Stimulated activated CD4-positive, alpha-beta T cell treated with anti-CD3 and anti-CD28 coated beads, TNF-alpha, amount 100 ng/mL, for 48 hours (primary cell): ENCODE measurements at places on chromosomes 2 and 18.

DNA sequence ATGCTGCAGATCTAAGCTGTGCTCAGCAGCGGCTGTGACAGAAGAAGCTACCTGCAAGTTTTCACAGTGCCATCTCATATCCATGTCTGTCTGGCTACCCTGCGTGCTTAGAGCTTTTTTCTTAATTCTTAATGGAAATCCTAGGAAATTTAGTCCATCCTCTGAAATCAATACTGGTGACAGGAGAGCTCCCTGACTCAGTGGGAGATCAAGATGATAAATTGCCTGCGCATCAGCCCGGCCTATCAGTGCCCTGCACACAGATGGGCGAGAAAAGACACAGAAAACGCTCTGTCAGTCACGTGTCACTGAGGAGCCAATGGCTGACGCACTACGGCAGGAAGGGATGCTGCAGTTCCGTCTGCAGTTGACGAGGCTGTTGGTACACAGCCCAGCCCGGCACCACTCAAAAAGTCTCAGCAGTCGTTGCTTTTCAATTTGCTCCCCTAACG lies 819.6 kb upstream of the FSHR start:
- DNase-seq, result peak; percentile 24

GRCh38 chr18:21194871-21195771 lies 46.9 kb upstream of the GREB1L start:
- DNase-seq, result no peak

DNA sequence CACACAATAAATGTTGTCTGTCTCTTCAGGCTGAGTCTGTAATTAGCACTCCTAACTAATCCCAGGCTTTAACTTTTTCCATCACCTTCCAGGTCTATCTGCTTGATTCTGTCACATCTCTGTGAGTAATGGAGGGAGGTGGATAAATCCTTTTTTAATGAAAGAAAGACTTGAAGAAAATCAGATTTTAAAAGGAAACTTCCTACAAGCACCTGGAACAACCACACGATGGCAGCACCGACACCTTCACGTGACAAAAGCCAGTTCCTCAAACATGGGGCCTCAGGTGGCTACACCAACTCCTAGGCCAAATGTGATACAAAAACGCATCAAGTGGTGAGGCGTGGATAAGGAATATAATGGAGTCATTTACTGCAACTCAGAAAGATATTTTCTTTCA lies 41.8 kb downstream of the TGFBRAP1 start:
- peak; percentile 18 for DNase-seq

- no peak for DNase-seq
Observed at GRCh38 chr2:190435031-190435670, 27.0 kb downstream of the MFSD6 start.

DNA sequence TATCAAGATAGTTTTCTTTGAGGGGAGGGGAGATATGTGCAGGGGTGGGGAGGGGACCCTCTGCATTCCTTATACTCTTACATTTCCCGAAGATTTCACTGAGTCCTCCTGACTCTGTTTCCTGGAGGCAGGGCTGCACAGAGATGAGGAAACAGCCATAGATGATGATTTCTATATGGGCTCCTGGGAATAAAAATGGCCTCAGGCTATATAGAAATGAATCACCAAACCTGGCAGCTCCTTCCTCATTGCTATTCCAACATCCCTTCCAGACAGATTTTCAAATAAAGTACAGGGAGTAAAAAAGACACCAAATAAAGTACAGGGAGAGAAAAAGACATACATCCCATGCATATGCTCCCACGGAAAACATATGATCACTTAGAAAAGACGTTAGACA lies 474.8 kb upstream of the RAB6C start:
- DNase-seq, result no peak

- peak; percentile 9 for DNase-seq
Observed at GRCh38 chr2:121356058-121356640, 71.1 kb upstream of the TFCP2L1 start.

DNA sequence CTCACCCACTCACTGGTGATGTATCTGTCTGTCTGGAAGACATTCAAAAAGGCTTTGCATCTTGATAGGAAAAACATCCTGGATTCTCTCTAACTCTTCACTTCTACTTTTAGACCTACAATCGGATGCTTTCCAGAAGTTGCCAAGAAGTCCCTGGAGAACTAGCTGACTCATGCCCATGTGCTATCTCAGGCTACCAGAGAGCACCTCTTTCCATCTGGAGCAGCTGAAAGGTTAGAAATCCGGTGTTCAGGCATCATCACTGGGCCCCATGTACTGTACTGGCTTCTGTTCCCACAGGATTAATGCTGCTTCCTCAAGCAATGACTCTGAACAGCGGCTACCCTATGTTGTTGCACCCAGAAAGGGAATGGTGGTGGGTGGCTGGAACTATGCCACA lies 259.0 kb downstream of the NBAS start:
- no peak for DNase-seq

DNA sequence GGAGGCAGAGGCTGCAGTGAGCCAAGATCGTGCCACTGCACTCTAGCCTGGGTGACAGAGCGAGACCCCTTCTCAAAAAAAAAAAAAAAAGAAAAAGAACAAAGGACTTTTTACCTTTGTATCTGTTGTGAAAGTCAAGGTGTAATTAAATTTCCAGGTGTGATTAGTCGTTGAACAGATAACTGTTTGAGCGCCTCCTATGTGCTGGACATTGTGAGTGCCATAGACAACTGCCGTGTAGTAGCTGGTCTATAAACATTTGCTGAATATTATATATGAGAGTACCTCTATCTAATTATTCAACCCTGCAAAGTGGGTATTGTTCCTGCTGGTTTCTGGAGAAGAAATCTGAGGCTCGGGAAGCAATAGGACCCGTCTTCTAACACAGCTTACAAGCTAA lies 71.8 kb downstream of the ASAP2 start:
- DNase-seq, result no peak

GRCh38 chr2:240864475-240864874 lies 4.1 kb upstream of the AGXT start:
- no peak for DNase-seq

- DNase-seq, result no peak
Observed at GRCh38 chr18:62026586-62026985, 133.8 kb upstream of the RNF152 start.

DNA sequence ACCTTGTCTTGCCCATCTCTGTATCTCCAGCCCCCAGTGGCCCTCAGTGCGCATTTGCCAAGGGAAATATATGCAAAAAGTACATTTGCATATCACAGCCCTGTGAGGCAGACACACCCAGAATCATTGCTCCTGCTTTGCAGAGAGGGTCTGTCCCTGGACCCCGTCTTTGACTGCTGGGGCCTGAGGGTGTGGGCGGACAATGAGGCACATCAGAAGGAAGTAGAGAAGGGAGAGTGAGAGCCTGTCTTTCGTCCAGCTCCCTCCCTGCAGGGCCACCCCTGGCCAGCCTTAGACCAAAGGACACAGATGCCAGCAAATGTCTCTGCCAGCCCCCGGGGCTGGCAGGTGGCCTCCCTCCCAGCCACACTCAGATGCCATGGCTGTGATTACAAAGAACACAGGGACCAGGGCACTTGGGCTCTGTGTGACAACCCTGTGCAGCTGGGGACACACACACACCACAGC lies 516.2 kb upstream of the MYT1L start:
- DNase-seq, result no peak

DNA sequence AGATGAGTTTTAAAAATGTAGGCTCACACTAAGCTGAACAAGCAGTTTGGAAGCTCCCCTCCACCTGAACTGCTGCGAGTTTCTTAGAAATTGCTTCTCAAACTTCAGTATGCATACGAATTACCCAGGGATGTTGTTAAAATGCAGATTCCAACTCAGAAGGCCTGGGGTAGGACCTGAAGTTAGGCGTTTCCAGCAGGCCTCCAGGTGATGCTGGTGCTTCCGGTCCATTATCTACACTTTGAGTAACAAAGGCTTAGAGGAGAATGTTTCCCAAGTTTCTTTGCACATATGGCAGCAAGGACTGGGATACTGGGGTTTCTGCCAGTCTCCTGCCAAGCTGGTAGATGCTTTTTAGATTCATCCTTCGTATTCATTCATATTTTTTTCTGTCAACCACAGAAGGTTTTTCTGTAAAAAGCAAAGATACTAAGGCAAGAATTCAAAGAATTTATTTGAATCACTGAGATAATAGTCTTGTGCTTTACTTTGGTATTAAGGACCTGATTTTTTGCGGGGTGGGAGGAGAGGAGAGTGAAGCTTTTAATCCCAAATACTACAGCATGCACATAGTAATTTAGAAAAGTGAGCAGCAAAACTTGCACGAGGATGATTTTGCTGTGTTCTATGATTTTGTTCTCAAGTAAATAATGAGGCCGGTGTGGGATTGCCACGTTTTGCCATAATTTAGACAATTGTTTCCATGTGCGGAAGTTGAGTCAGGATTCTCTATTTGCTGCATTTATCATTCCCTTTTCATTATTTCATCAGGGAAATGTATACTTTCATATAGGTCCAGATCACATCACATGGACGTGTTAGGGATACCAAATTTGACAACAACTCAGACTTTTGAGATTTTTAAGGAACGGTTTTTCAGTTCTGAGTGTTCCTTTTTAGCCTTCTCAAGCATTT lies 137.6 kb upstream of the SPATS2L start:
- DNase-seq, result no peak

GRCh38 chr2:120439637-120440384 lies 93.9 kb downstream of the INHBB start:
- DNase-seq, result no peak

GRCh38 chr2:14867853-14868252 lies 235.3 kb downstream of the LRATD1 start:
- no peak for DNase-seq

DNA sequence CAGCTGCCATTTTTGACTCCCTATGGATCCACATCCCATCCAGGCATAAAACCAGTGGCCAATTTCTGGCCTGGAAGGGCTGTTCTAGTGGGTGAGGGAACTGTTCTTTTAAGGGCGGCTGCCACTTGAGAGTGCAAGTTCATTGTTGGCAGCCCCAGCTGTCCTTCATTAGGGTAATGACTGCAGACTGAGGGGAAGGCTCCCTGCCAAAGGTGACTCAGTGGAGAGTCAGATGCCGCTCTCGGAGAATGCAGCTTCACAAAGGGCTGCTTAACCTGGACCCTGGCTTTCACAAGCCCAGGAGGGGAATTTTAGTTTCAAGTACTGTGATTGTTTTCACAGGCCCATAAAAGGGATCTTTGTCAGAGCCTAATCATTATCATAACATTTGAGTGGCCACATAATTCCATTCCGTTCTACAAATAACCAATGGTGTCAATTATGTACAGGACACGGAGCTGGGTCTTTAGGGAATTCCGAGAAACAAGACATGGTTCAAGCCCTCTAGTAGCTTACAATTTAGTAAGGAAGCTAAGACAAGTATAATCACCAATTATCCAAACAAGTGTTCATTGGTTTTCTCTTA lies 235.7 kb downstream of the CDCA7 start:
- no peak for DNase-seq

DNA sequence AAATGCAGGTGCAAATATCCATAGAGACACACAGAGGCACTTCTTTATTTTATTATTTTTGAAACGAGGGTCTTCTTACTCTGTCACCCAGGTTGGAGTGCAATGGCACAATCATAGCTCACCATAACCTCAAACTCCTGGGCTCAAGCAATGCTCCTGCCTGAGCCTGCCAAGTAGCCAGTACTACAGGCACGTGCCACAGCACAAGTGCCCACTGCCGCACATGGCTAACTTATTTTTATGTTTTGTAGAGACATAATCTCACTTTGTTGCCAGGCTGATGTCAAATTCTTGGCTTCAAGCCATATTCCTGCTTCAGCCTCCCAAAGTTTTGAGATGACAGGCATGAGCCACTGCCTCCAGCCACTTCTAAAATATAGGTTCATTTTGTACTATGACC lies 537.6 kb downstream of the THSD7B start:
- no peak for DNase-seq

GRCh38 chr2:219490186-219490585 lies 8.5 kb upstream of the GMPPA start:
- no peak for DNase-seq

DNA sequence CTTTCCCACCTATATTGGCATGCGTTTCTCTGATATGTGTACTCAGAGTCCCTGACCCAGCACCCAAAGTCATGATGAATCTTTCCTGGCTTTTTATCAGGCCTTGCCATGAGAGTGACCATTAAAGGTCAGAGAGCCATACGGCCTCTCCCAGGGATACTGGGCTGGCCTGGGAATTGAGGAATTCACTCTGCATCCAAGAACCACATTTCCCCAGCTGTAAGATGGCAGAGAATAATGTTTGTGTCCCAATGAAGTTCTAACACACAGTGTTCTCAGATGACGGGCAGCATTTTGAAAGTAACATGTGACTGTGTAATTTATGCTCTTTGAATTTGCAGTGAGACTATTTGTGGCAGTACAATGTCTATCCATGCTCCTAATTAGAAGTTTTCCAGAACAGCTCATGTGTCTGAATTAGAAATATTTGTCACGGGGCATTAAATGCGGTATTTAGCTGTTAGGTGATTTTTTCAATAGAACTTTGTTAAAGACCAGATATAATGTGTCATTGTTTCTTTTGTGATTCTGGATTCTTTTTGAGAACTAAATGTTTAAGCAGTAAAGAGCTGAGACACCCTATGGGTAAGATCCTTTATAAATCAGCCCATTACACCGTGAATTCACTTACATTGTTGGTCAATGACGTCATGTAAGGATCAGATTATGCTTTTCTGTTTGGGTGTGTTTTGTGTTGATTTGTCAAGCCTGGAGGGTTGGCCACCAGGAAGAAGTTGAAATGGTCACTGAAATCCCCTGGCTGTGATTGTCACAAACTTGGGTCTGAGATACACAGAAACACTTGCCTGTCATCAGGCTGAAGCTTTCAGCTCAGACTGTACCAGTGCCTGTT lies 7.3 kb upstream of the SLC3A1 start:
- no peak for DNase-seq

GRCh38 chr2:226862623-226863022 lies 26.8 kb downstream of the RHBDD1 start:
- no peak for DNase-seq

GRCh38 chr18:13219593-13220159 lies 1.1 kb downstream of the LDLRAD4 start:
- no peak for DNase-seq

DNA sequence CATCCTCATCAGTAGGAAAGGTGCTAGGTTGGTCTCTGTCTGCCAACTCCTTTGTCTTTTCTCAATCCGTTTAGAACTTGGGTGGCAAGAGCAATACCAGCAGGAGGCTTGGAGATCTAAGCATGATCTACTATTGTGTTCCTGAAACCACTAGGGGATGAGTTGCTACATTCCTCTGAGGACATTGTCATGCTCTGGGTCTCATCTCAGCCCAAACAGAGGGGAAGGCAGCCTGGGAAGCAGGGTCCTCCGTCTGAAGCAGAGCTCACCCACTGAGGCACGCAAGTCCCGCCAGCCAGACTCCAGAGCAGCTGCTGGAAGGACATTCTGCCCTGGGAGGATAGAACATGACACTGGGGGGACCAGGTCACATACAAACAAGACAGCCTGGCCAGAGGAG lies 162.9 kb downstream of the MTCL1 start:
- no peak for DNase-seq

DNA sequence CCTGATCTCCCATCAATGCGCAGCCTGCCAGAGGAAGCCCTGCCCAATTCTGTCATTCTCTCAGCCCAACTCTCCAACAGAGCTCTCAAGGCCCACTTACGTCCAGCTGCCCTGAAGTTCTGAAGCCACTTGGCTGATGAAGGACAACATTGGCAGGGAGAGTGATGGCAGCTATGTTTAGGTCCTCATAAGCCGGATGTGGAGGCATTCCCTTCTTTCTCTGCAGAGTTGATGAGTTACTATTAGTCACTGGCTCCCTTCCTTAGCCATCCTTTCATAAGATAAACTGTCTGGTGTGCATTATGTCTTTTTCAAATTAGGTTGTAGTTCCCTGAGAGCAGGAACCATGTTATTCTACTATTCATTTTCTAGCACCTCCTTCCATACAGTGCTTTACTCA lies 22.5 kb upstream of the TACR1 start:
- DNase-seq, result no peak
